ENCODE measurements at places on chromosomes 7 and 10.

DNA sequence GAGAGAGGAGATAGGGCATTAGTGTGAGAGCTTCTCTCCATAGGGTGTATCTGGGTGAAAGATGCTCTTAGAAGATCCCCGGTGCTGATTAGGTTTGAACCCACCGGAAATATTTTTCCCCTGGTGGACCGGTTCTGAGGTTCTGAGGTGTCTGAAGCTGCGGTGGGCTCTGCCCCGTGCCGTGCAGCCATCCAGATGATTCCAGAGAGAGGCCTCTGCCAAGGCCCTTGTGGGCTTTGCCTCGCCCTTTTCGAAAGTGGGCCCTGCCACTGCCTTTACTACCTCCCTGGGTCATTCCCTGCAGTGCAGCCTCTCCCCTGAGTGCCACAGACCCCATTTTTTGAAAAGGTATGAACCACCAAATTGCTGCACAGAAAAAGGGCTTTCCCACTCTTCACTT is 2.8 kb downstream of the GIMAP8 start:
- no peak for DNase-seq

DNA sequence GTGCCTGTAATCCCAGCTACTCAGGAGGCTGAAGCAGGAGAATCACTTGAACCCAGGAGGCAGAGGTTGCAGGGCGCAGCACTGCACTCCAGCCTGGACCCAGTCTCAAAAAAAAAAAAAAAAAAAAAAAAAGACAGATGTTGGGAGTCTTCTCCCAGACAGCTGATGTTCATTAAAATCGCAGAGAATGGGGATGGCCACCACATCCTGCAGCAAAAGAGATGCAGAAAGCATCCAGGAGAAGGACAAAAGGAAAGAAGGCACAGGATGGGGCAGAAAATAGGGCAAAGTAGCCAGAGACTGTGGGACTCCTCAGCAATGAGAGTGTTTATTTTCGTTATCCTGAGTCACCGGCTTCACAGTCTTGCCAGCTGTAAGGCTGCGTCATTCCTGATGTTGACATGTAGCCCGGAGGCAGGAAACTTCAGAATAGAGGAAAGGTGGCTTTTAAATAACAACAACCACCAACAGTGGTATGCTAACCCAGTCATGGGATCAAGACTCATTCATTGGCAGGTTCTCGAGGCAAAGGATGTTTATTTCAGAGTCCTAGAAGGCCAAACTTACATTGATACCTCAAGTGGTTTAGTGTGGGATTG is 149.5 kb upstream of the SVIL start:
- DNase-seq: peak; percentile 98

- DNase-seq: no peak
Observed at GRCh38 chr10:2145926-2146478, 408.7 kb upstream of the ADARB2 start.

- no peak for DNase-seq
Observed at GRCh38 chr10:114356751-114357514, 47.4 kb downstream of the AFAP1L2 start.

- DNase-seq: no peak
Observed at GRCh38 chr10:110144507-110144906, 62.9 kb upstream of the MXI1 start.

DNA sequence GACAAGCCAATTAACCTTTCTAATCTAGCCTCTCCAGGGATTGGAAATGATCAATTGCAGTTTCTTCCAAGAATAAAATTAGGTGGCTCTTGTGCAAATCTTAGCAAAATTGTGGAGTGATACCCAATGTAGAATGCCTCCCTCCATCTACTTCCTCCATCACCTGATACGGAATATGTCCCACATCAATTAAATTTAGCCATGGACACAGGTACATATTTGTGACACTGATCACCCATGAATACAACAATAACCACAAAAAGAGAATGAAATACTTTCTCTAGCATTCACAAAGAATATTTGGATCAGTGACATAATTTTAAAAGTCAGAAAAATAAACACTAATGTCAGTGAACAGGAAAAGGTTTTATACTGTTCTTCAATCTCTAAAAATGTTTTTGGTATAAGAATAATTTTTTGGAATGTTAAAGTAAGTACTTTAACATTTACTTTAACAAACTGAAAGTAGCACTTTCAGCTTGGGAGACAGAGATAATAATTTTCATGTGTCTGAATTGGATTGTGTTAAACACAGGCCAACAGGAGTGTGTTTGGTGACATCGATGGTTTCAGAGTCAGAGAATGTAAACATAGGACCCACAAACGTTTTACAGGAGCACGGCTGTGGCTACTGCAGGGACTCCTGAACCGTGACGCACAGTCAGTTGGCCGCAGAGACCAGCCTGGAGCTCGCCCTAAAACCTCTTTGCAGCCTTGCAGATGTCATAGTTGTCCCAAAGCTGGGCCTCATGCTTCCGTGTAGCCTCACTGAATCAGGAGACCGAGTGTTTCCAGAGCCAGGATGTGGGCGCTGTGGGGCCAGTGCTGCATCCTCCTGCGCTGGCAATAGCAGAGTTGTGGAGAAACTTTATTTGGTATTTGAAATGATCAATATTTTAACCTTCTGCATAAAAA is 7.2 kb downstream of the RBM20 start:
- no peak for DNase-seq

DNA sequence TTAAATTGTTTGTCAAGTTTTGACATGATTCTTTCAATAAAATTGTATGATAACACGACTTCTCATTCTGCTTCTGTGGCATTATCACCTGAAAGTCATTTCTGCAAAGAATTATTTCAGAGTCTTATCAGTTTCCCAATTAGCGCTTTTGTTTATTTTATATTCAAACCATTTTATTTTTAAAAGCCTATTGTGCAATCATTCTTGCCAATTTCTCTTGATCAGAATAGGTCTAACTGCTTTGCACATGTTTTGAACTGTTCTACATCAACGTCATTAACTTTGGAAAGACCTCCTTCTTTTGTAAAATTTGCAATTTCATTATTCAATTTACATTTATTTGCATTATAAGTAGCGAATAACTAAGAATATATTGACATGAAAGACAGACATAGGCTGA is 758.1 kb downstream of the CNTNAP2 start:
- DNase-seq: no peak

GRCh38 chr10:29643771-29644501 is 9.2 kb upstream of the SVIL start:
- DNase-seq: no peak

DNA sequence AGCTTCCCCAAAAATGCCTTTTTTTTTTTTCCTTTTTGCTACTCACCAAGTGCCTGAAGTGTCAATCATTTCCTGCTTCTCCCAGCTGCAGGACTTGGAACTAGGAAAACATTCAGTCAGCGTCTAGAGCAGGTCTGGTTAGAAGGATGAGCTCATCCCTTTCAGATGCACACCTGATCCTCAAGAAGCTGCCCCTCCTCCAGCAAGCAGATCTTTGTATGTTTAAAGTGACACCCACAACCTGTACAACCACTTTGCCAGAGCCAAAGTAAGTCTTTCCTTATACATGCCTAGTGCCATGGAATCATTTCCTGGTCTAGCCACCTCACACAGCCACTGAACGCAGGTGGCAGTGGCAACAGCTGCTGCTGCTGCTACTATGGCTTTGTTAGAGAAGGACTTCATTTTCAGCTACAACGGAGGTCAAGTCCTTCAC is 10.4 kb upstream of the USP54 start:
- DNase-seq: no peak

GRCh38 chr10:44069573-44069972 is 315.3 kb downstream of the CXCL12 start:
- no peak for DNase-seq

GRCh38 chr7:131508754-131509486 is 47.5 kb downstream of the PODXL start:
- no peak for DNase-seq

- no peak for DNase-seq
Observed at GRCh38 chr10:60614363-60614762, 163.9 kb upstream of the CDK1 start.

DNA sequence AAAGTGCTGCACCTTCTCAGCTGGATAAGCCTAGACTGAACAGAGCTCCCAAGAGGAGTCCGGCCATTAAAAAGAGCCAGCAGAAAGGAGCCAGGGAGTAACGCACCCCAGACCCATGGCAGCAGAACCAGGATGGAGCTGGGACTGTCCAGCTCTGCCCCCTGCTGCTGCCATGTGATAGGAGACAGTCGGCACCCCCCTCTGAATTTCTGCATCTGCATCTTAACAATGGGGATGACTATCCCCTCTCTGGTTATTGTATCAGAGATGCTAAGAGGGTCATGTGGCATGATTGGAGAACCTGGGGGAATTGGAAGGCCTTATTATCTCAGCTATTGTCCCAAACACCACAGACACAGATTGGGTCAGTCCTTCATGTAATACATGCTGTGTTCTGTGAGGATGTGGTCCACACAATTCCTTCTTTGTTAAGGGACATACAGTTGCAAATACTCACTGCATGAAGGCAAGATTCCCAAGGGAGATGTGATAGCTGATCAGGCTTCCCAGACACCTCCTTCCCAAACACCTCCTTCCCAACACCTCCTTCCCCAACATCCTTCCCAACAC is 29.3 kb downstream of the PLEKHS1 start:
- DNase-seq: no peak

DNA sequence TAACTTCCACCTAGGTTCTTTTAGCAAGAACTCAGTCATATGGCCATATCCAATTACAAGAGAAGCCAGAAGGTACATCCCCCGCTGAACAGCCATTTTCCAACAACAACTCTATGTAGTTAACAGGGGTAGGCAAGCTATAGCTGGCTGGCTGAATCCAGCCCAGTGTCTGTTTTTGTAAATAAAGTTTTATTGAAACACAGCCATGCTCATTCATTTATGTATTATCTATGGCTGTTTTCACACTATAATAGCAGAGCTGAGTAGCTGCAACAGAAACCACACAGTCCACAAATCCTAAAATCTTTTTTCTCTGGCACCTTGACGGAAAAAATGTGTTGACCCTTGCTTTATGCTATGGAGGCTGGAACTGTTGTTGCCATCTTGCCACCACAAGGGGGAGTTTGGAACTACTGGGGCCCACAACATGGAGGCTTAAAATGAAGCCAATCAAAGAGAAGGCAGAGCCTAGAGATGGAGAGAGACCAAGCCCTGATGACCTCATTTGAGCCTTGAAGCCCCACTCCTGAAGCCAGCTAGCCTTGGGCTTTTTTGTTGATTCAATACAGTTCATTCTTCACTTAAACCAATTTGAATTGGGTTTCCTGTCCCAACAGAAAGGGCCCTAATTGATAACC is 33.3 kb upstream of the XPNPEP1 start:
- DNase-seq: no peak

GRCh38 chr10:101687071-101687658 is 7.8 kb downstream of the FBXW4 start:
- DNase-seq: no peak

GRCh38 chr10:22589851-22590514 is 124.4 kb downstream of the PIP4K2A start:
- no peak for DNase-seq

Data from brain pericyte (primary cell).